Ecto neural progenitor cell (in vitro differentiated cells): ENCODE measurements at places on chromosomes 2 and 18.

GRCh38 chr18:13446024-13446423, 227.5 kb downstream of the LDLRAD4 start:
- DNase-seq = no peak

GRCh38 chr2:60558536-60558935, 5.1 kb upstream of the BCL11A start:
- DNase-seq = no peak

- no peak for DNase-seq
Observed at GRCh38 chr2:62999905-63000304, 50.7 kb upstream of the OTX1 start.

- peak; percentile 66 for DNase-seq
Observed at GRCh38 chr2:177724398-177725287, 332.1 kb downstream of the AGPS start.

GRCh38 chr2:18319987-18320386, 240.5 kb downstream of the RDH14 start:
- DNase-seq = no peak

- no peak for DNase-seq
Observed at GRCh38 chr18:55158570-55158969, 199.3 kb upstream of the CCDC68 start.

DNA sequence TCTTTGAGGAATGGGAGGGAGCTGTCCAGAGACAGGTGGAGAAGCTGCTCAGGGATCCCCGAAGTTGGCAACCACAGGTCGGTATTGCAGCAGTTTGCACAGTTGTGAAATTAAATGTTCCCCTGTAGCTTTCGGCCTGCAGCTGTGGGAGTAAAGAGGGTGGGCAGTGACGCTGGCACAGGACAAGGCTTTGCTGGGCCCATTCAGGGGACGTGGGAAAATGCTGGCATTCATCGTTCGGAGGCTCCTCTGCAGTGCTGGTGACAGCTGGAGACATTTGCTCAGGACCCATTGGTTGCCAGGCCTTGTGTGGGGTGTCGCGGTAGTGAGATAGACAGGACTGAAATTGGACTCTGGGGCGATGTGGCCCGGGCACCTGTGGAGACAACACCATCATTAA, 173.7 kb downstream of the MYCN start:
- DNase-seq = no peak

GRCh38 chr2:203354966-203355365, 26.8 kb downstream of the ABI2 start:
- DNase-seq = no peak

- DNase-seq = no peak
Observed at GRCh38 chr2:205610437-205610836, 71.9 kb upstream of the NRP2 start.

DNA sequence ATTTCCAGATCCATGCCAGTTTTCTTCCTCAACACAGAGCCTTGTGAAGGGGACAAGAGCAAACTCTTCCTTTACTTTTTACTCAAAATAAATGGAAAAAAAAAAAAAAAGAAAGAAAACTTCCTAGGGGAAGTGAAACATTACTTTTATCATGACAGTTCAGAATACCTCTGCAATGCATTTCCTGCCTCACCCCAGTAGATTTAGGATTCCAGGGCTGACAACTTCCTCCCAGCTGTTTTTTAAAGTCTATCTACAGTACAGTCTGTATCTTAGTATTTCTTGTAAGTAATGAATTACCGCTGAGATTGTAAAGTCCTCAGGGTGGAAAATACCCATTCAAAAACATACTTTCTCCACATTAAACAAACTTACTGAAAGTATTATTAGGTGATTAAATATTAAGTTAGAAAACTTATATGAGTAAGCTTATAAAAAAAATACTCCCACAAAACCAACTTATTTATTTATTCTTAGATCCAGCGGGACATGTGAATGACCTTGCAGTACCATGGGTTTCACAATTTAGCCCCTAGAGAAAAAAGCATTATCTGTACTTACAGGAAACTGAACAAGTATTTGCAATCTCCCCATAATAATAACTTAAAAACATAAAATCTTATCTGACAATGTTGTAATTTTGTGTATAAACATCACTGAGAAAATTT, 117.7 kb downstream of the RBMS1 start:
- DNase-seq = no peak

DNA sequence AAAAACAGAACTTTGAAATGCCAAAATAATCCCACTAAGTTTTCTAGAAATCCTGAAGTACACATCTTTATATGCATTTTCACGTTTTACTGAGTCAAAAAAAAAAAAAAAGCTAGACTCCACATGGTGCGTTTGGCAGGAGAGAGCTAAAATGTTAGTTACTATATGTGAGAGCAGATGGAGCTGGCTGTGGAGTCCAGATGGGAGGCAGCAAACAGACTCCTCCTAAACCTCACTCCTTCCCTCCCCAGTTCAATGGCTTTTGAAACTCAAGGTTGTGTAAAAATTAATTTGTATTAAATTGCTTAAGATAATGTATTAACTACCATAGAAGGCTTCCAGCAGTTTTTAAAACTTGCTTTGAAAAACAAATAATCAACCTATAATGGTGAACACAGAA, 248.8 kb downstream of the AGPS start:
- no peak for DNase-seq

GRCh38 chr2:100188326-100188725, 45.9 kb upstream of the AFF3 start:
- no peak for DNase-seq

DNA sequence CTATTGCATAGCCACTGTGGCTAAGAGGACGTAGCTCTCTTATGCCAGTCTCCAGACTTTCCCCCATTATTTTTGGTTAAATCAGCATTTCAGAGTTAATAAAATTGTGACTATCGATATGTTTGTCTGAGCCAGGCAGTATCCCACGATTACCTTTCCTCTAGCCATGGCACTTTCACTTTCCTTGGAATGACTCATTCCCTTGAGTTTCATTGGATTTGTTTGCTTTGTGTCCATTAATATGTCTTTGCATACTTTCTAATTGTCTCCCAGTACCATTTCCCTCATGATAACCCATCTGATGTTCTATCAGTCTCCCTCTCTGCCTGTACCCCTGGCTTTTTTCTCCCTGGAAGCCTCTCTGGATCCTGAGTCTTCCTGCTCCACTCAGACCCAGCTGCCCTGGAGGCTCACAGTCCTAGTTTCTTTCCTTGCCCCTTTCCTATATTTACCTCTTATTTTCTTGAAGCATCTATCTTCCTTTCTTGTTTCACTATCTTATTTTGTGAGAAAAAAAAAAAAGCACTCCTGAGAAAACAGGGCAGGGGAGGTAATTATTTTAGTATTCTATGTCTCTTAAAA, 126.1 kb downstream of the MTX2 start:
- DNase-seq = no peak

DNA sequence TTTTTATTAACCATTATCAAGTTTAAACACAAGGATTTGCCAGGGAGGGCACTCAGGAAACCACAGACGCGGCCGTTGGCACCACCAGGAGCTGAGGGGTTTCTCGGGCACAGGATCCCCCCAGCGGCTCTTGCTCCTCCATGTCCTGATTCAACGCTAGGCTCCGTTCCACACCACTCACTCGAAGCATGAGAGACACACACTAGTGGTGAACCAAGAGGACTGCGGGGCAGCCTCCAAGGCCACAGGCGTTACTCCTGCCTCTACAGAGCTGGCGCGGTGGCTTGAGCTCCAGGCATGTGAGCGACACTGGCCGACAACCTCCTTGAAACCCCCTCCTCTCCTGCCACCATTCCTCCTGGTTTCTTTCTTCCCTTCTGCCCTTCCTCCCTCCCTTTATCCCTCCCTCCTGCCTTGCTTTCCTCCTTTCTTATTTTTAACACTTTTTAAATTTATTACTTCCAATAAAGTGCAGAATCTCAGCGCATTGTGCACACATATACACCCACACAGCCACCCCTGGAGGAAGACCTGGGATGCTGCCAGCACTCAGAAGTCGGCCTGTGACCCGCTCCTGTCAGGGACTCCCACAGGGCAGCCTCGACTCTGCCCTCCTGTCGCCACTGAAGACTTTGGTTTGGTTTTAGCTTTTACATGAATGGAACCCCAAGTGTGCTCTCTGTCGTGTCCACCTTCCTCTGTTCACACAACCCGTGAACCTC, 21.7 kb downstream of the COX7A2L start:
- DNase-seq = no peak

- no peak for DNase-seq
Observed at GRCh38 chr2:239814861-239815601, 210.1 kb downstream of the NDUFA10 start.

GRCh38 chr2:151336863-151337371, 20.5 kb upstream of the TNFAIP6 start:
- no peak for DNase-seq

- DNase-seq = peak; percentile 74
Observed at GRCh38 chr2:223944166-223944702, 901 bp downstream of the WDFY1 start.

- DNase-seq = peak; percentile 40
Observed at GRCh38 chr2:45352506-45352905, 258.6 kb downstream of the SRBD1 start.

DNA sequence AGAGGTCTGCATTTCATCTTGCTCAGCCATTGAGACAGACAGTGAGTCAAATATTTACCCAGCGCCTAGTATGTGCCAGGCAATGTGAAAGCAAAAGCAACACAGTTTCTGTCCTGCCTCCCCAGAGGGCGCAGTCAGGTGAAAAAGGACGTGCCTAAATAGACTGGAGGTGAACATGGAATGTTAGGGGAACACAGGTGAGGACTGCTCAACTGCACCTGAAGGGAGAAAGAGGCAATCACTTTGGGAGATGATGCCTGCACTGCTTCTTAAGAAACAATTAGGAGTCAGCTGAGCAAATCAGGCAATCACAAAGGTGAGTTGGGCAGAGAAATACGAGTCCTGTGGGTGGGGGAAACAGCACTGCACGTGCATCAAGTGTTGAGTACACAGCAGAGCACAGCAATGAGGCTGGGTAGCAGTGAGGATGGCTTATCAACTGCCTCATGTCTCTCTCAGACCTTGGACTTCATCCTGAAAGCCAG, 218.3 kb upstream of the SMAD7 start:
- DNase-seq = no peak

- no peak for DNase-seq
Observed at GRCh38 chr18:13235421-13235831, 16.9 kb downstream of the LDLRAD4 start.

DNA sequence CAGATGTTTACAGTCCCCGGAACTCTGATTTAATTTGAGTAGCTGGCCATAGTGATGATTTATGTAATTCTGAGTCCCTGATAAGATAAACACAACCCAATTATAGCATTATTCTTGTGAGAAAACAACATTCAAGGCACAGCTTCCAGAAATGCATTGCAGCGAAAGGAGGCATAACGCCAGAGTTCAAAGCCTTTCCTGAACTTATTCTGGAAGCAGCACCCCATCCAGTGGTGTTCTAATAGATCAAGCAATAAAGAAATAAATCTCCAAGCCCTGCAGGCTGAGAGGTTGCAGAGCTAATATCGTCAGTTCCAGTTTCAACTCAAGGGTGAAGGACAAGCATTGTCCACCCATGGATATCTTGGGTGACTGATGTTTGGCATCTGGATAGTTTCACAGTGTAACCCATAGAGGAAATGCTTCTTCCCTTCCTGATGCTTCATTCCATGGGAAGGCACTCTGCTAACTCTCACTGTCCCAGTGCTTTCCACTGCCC, 18.8 kb downstream of the CDH2 start:
- DNase-seq = no peak

DNA sequence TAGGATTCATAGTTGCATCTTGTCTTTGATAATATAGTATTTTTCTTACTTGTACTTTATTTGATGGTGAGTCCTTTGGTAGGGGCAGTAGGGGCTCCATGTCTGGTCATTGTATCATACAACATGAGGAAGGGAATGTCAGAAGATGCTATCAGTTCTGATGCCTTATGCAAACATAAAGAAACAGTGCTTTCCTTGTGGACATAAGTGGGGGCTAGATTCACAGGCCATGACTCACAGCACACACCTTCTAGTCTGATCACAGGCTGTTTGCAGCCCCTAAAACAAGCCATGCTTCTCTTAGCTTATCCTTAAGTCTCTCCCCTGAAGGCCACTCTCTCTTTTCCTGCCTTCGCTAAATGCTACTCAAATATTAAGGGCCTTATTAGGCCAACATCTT, 10.7 kb upstream of the SLC14A1 start:
- DNase-seq = no peak

- no peak for DNase-seq
Observed at GRCh38 chr2:197310987-197311420, 424 bp upstream of the ANKRD44 start.

DNA sequence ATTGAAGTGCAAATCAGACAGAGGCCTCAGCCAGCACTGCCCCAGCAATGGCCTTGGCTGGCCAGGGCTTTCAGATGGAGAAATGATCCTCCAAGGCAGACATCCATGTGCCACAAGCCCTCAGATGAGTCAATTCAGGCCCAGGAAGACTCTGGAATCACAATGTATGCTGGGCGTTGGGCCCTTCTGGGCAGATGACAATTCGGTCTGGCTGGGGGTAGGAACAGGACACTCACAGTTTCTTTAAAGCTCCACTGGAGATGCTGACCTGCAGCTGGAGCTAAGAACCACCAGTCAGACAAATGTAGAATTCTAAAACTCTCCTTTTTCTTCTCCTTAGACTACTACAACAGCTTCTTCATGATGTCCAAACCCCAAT, 7.1 kb upstream of the CRYGC start:
- DNase-seq = no peak

DNA sequence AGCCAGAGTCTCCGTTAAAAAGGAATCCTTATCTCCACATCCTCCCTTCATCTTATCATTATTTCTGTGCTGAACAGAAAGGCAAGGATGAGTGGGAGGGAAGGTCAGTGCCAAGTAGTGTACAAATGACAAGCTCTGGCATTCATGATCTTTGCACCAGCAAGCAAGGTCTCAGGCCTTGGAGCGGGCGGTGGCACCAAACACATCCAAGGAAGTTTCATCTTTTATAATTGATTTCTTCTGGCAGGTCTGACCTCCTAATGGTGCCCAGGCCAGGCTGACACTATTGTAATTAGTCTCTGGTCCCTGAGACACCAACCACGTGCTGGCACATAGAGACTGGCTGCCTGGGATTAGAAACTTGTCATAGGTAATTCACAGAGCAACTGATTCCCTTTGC, 336.6 kb downstream of the EN1 start:
- DNase-seq = no peak

- DNase-seq = no peak
Observed at GRCh38 chr2:213419980-213420379, 135.7 kb downstream of the SPAG16 start.

- no peak for DNase-seq
Observed at GRCh38 chr2:42848265-42848664, 55.9 kb upstream of the HAAO start.

DNA sequence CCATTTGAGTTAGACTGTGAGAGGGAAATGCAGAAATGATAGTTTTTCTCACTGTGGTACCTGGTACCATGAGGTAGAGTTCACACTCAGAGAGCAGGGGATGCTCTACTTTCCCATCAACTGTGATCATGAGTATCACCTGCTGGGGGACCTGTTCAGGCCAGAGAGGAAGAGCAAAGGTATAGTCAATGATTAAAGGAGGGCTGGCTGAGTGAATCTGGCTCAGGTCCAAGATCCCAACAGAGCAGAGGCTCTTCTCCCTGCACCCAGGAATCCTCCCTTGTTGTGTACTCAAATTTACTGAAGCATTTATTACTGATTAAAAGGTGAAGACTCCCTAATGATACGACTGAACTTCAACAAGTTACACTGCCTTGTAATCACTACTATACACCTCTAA, 104.6 kb upstream of the CHRNA1 start:
- no peak for DNase-seq
